ENCODE measurements at places on chromosomes 11 and 22. TPM values are rescaled to one million over a fixed set of nuclear protein-coding genes. Genes with fewer than 3 reads are reported as not detected.

DNA sequence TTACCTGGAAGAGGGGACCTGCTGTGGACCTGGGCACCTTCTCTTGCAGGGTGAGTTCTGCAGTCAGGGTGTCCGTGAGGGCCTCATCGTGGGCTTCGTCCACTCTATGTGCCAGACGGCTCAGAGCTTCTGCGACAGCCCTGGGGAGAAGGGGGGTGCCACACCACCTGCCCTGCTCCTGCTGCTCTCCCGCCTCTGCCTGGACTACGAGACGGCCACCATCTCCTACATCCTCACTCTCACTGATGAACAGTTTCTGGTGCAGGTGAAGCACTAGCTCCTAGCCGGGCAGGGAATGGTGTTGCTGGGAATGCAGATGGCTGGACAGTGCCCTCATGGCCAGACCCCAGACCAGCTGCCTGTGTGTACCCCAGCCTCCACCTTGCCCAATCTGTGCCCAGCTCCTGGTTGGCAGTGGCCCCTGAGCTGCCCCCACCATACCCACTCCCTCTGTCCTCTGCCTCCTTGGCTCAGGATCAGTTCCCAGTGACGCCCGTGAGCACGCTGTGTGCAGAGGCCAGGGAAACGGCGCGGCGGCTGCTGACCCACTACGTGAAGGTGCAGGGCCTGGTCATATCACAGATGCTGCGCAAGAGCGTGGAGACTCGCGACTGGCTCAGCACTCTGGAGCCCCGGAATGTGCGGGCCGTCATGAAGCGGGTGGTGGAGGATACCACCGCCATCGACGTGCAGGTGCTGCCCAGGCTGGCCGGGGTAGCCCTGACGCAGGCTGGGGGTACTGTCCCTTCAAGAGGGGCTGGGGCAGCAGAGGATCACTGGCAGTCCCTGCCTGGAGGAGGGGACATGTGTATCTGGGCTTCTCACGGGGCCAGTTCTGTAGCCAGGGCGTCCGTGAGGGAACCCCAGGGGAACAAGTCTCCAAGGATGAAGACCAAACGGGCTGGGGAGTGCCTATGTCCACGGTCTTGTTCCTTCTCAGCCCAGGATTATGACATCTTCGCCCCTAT, 2.2 kb upstream of the TM7SF2 start:
- no peak for DNase-seq

Gene CEND1
- not detected for total RNA-seq

- no peak for DNase-seq
These were observed 476 bp upstream of the BARX2 start for GRCh38 chr11:129374993-129375750.

- DNase-seq: no peak
These were observed 64.5 kb upstream of the CRTAM start for GRCh38 chr11:122773781-122774266.

DNA sequence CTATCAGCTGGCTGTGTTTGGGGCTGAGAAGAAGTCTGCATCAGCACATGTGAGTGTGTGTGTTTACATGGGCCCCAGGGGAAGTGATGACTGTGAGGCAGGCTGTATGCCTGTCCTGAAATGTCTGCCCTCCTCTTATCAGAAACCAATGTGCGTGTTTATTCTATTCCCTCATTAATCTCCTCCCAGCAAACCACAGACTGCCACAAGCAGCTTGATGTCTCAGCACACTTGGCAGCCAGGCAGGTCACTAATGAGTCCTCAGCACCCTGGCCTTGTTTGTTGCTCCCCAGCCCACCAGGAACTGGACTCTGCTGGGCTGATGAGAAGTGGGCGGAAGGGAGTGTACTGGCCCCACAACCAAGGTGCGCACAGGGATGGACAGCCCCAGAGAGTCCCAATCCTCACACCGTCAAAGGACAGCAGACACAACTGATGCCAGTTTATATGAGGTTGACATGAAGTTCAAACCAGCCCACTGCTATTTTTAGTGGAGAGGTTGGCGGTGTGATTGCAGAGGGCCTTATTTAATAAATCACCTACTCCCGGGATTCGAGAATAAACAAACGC, 225.8 kb downstream of the ETS1 start:
- DNase-seq: peak; percentile 93

Gene SYT8
- not detected for total RNA-seq
